Common myeloid progenitor, CD34-positive (primary cell): ENCODE measurements at places on chromosomes 4 and X.

DNA sequence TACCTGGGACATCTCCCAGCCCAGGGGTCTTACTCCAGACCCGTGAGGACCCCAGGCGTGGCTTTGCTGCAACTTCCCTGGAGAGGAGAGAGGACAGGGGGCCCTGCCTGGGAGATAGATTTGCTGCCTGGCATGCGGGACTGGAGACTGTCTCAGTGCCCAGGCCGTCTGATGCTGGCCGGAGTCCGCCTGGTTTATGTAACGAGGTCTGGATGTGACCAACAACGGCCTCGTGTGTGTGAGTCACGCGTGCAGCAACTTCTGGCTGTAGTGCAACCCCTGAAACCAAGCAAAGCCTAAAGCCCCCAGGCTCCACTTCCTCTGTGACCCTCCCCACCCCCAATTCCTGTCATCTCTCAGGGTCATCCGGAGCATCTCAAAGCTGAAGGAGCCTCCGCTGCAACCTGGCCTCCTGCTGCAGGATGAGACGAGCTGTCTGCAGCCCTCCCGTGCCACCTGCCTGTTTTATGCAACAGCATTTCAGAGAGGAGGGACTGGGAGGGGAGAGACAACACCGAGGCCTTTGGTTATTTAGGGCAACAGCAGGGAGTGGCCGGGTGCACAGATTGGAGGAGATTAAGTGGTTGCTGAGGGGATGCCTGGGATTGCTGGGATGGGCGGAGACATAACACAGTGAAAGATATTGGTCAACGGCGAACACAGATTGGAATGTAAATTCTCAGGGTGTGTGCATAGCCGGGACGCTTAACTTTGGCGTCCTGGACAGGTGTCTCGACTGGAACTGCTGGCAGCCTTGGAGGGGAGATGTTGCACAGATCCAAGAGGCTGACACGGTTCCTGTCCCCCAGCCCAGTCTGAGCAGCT is 16.0 kb downstream of the XG start:
- DNase-seq: no peak

- DNase-seq: no peak
Observed at GRCh38 chr4:169861593-169861992, 103.8 kb upstream of the HPF1 start.

- DNase-seq: no peak
Observed at GRCh38 chrX:98501426-98501825, 1617.7 kb downstream of the RPA4 start.

DNA sequence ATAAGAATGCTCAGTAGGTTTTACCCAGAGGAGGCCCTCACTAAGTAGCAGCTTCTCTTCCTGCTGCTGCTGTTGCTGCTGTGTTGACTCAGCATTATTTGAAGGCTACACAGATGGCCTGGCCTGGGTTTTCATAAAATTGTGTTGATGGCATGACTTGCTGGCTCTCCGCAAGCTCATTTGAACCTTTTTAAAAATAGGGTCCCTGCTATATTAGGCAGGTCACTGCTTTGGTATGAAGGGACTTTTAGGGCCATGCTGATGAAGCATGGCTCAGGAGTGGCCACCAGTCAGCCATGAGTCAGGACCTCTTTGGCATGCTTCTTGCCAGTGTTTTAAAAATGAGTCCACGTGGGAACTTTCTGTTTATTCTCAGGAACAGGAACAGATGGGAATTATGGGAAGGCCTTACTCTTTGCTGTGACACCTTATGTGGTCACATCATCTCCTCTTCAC is 128.7 kb downstream of the MID1IP1 start:
- peak; percentile 43 for DNase-seq

- no peak for DNase-seq
Observed at GRCh38 chrX:9162698-9163097, 128.8 kb upstream of the FAM9B start.

DNA sequence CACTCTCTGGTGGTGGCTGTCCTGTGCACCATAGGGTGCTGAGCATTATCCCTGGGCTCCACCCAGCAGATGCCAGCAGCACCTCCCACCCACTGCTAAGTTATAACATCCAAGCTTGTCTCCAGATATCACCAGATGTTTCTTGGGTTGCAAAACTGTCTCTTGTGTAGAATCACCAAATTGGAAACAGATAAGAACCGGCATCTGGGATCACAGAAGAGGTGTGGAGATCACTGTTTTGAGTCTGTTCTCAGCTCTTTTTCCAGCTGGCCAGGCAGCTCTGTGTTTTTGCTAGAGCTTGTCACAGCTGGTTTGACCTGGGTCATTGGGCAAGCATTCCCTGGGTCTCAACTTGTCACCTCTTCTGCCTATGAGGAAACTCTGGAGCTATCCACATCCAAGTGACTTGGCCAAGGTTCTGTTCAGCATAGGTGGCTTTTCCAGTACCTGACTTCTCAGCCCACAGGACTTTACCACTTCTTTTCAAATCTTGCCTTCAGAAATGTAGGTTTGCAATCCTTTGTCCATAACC is 15.3 kb upstream of the PUDP start:
- DNase-seq: no peak

DNA sequence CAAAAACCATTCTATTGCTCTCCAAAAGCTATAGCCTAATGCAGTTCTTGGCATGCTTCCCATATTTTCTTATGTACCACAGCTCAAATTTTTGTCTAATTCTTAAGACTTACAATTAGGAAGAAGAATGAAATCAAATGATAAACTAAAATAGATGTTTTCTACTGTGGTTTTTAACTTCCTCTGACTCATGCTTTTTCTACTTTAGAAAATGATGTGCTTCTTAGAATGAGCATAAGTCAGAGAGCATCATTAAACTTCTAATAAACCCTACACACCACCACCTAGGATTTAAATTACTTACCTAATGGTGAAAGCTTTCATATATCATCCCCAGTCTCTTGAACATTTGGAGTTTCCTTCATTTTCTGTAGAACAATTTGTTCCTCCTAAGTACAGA is 217.0 kb upstream of the NDST3 start:
- DNase-seq: peak; percentile 22

DNA sequence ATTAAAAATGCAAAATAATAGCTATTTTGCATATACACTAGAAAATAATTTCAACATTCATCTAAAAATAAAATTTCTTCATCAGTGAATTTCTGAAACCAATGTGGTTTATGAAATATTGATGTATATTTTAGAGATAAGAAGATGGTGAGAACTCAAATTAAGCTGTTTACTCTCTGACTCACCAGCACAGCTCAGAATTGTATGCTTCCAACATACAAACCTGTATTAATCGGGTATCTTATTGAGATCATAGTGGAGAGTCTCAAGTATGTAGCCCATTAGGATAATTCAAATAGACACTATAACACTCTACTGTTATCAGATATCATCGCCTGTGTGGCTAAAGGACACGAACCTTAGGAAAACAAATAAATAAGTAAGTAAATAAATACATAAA is 899.5 kb upstream of the INTU start:
- DNase-seq: no peak

DNA sequence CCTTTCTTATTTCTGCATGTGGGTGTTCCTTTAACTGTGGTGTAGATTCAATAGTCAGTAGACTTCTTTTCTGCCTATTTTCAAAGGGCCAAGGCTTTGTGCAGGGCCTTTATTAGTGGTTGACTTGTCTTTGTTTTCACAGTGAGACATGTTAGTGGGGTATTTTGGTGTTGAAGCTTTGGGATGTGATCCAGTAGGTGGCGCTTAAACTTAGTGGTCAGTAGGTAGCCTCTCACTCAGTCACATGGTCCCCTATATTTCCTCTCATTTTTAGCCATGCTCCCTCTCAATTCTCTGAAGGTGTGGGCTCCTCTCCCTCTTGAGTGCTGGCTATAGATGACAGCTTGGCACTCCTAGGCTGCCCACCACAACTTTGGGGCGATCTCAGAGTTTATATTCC is 23.4 kb upstream of the SLC10A7 start:
- no peak for DNase-seq

DNA sequence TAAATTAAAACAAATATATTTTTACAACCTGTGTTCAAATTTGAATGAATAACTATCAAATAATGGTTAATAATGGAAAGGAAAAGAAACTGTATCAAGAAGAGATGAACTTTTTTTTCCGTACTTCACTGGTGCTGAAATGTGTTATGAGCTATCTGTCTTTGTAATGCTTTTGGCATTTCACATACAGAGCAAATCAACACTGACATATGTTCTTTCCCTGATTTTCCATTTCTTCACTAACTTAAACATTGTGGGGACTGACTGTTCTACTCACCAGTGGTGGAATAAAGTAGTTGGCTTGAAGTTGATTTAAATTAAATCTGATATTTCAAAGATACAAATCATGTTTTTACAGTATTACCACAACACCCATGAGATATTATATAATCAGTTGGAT is 304.0 kb upstream of the BMP3 start:
- DNase-seq: no peak

DNA sequence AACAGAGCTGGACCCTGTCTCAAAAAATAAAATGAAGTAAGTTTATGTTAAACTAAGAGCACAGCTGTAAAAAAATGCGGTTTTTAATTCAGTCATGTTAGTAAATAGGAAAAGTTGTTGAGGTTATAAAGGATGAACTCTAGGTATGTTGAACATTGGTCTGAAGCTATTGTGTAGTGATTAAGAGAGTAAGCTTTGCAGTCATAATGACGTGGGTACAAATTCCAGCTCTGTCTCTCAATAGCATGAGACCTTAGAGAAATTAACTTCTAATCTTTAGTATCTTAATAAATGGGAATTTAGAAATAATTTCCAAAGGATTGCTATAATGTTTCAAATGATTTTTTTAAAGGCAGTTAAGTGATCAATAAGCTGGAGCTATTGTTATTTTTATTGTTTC is 2.9 kb upstream of the YTHDC1 start:
- no peak for DNase-seq

- peak; percentile 56 for DNase-seq
Observed at GRCh38 chr4:38131371-38132091, 171.3 kb downstream of the PTTG2 start.

- DNase-seq: no peak
Observed at GRCh38 chr4:163113921-163114713, 52.6 kb downstream of the NAF1 start.

GRCh38 chr4:129246910-129247461 is 151.0 kb downstream of the C4orf33 start:
- DNase-seq: no peak

GRCh38 chr4:148790691-148791090 is 348.5 kb upstream of the NR3C2 start:
- DNase-seq: no peak

GRCh38 chr4:187017147-187017546 is 293.5 kb upstream of the FAT1 start:
- DNase-seq: no peak

DNA sequence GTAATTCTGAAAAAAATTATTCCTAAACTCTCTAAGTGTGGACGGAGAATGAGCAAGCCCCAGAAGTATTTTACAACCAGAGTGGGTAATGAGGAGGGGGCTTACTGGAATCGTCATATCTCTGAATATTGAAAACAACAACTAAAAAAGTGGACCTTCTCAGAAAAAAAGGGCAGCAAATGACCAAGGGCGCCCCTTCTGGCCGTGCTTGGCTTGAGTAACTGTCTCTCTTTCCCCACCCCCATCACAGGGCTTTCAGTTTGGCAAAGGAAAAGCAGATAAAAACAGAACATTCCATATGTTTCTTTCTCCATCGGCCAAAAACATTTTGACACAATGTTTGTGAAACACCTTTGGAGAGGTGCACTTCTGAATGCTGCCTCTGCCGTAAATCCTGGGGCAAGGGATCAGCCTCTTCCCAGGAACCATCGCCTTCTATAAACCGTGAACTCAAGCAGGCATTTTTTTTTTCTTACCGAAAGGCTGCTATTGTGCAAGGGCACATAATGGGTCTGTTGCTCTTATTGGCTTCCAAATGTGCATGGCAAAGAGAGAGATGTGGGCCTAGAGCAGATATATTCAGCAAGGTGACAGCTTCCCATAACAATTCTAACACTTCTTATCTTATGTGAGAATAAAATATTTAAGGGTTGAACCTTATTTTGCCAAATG is 115.4 kb downstream of the PARM1 start:
- no peak for DNase-seq

DNA sequence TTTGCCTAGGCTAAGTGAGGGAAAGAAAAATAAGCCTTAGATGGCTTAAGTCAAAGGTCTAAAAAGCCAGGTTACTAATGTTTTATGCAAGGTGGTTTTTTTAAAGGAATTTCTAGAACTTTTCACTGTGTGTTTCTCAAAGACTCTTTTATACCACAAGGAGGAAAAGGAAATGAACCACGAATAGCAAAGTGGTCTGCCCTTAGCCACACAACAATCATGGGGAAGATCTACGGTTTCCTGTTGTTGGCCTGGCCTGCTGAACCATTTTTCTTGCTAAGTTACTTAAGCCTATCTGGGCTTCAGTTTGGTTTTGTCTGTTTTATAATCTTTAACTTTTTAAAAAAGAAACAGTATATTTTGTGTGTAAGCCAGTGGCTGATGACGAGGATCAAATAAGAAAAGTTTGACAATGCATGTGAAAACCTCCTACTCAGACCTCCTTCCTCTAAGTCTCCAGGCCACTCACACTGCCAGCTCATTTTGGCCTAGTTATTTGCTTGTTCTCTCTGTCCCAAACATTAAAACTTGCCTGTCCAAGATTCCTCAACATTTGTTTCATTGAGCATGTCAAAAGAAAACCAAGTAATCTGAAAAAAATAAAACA is 56.7 kb upstream of the COL25A1 start:
- peak; percentile 87 for DNase-seq

DNA sequence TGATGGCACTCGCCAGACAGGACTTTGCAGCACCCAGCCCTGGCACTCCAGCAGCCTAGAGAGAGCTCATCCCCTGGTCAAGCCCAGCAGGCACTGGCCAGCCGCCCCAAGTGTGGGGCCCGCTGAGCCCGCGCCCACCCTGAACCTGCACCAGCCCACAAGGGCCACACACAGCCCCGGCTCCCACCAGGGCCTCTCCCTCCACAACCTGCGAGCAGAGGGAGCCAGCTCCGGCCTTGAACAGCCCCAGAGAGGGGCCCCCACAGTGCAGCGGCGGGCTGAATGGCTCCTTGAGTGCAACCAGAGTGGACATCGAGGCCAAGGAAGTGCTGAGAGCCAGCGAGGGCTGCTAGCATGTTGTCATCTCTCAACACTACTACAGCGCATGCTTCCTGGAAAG is 34.4 kb upstream of the DEFB131A start:
- no peak for DNase-seq

GRCh38 chr4:2756691-2757350 is 685 bp upstream of the TNIP2 start:
- DNase-seq: no peak

DNA sequence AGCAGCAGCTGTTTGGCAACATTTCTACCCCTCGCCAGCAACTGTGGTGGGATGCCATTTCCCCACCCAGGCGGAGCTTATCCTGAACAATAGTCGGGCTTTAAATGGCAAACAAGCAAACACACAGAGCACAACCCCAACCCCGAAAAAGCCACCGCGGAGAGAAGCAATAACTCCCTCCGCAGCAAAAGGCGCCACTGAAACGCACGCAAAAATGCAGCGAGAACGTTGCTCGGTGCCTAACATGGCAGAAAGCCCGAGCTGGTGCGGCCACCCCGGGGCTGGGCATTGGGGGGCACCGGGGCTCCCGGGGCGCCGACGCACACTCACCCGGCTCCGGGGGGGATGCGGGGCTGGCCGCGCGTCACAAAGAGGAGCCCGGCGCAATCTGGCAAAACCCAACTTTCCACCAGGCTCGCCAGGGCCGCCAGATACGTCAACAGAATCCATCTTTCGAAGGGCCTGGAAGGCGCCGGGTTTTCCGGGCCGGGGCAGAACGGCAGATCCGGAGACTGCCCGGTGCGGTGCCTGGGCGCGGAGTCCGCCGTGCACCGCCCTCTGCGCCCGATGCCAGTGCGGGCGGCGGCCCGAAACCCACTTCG is 818 bp downstream of the RAI2 start:
- peak; percentile 30 for DNase-seq

- no peak for DNase-seq
Observed at GRCh38 chrX:154018518-154019060, 1.1 kb downstream of the IRAK1 start.
